ENCODE measurements at places on chromosomes 1 and 21.
A peak's percentile ranks its signal among the peaks of the same experiment; 100 is the strongest.

DNA sequence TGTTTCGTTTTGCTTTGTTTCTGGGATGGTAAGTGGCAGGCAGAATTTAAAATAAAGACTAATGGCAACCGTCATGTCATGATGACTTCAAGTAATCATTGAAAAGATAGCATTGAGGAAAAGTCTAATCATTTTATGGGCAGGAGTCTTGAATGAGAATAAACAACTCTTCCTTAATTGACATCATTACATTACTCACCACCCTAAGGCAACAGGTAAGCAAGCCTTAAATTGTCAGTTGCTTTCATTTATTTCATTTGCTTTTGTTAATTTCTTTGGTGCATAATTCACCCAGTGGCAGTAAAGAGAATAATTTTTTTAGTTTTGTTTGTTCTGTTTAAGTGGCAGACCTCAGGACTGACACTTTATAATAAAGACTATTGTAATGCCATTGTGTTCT lies 669.0 kb downstream of the RWDD3 start:
- no peaks in the 10 kb centered on the region for H3K27me3 ChIP-seq
- H3K27ac ChIP-seq, result no peak overlapping the region
- no peak for DNase-seq
- H3K4me1 ChIP-seq, result no peaks in the 10 kb centered on the region
- peaks cover 5% of the 10 kb centered on the region for H3K36me3 ChIP-seq

GRCh38 chr1:235102259-235102582 lies 26.4 kb downstream of the TOMM20 start:
- no peaks in the 10 kb centered on the region for H3K36me3 ChIP-seq
- H3K27ac ChIP-seq, result no peak overlapping the region
- no peak overlapping the region for H3K4me3 ChIP-seq
- no peak for DNase-seq

DNA sequence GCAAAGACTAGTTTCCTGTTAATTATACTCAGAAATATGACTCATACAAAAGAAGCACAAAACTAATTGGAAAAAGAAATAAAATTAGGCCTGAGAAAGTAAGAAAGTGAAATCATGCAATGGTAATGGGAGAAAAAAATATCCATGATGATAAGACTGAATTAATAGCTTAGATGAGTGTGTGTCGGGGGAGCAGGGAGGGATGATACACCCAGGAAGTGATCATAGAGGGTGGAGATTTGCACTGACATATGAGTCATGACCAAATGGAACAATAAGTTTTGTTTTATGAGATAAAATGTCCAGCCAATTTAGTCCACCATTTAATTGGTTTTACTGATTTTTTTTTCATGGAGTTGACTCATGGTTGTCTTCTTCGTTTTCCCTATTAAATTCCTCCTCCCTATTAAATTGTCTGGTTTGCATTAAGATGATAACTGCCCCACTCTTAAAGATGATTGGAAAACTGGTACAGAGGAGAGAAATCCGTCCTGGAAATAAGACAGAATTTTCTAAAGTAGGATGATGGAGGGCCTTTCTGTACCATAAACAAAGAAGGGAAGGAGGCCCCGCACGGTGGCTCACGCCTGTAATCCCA lies 111.7 kb upstream of the KCNJ6 start:
- no peaks in the 10 kb centered on the region for H3K36me3 ChIP-seq
- H3K4me3 ChIP-seq, result no peak overlapping the region
- H3K4me1 ChIP-seq, result no peaks in the 10 kb centered on the region
- H3K27ac ChIP-seq, result no peak overlapping the region
- no peaks in the 10 kb centered on the region for H3K27me3 ChIP-seq
- DNase-seq, result no peak

DNA sequence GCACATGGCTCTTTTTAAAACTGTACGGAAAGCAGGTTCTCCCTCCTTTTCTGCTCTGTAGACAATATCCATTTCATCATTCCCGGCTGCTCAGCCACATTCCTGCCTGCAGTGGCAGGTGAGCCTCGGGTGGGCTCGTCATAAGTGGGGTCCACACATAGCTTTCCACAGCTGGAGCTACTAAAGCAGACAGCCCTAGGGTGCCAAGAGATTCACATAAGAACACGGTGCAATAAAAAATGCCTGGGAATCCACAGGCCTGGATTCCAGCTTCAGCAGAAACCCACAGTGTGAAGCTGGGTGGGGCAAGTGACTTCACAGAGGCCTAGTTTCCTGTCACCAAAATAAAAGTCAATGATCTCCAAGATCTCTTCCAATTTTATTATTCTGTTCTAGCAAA lies 96.4 kb downstream of the MIS18A start:
- no peak for DNase-seq
- no peaks in the 10 kb centered on the region for H3K36me3 ChIP-seq
- H3K4me3 ChIP-seq, result no peak overlapping the region

DNA sequence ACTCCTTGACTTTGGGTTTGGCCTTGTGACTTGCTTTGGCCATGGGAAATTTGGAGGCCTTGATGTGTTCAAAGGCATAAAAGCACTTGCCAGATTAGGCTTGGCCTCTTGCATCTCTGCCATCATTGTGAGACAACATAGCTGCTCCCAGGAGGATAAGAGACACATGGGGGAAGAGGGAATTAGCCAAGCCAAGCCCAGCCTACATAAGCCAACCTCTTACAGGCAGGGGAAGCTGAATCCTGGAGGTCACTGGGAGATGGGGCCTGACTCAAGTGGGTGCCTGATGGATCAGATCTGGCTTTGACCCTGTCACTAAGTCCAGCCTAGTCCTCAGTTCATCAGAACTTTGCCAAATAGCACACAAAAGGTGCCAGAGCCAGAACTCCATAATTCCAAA lies 37.6 kb upstream of the HMGB4 start:
- no peak overlapping the region for H3K27ac ChIP-seq
- H3K4me1 ChIP-seq, result no peaks in the 10 kb centered on the region
- no peaks in the 10 kb centered on the region for H3K36me3 ChIP-seq
- H3K27me3 ChIP-seq, result no peaks in the 10 kb centered on the region
- DNase-seq, result no peak
- no peak overlapping the region for H3K4me3 ChIP-seq

DNA sequence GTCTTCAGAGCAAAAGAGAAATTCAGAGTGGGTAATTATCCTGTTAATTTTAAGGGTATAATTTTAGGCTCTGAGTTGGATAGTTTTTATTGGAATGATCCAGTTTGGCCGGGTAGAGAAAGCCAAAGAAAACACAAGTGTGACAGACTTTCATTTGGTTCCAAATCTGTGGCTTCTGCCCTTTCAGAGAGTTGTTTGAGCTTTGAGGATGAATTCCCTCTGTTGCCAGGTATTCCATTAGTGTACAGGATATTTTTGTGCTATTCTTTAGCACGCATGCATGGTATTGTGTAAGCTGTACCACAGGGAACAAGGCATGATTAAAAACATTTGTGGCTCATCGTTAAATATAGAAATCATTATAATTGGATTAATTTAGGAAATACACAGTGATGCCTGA lies 384.4 kb downstream of the ADGRL2 start:
- no peak for DNase-seq
- H3K4me1 ChIP-seq, result no peaks in the 10 kb centered on the region
- H3K4me3 ChIP-seq, result no peak overlapping the region
- no peaks in the 10 kb centered on the region for H3K27me3 ChIP-seq

- H3K4me3 ChIP-seq, result no peak overlapping the region
- no peak overlapping the region for H3K27ac ChIP-seq
- H3K36me3 ChIP-seq, result no peaks in the 10 kb centered on the region
- no peaks in the 10 kb centered on the region for H3K27me3 ChIP-seq
- no peaks in the 10 kb centered on the region for H3K4me1 ChIP-seq
Measured at GRCh38 chr21:36473203-36473602, 6.7 kb downstream of the CLDN14 start.

GRCh38 chr1:169890761-169891538 lies 2.7 kb downstream of the SCYL3 start:
- no peak for DNase-seq
- H3K27ac ChIP-seq, result peak overlapping the region; percentile 98
- no peaks in the 10 kb centered on the region for H3K36me3 ChIP-seq
- no peaks in the 10 kb centered on the region for H3K27me3 ChIP-seq
- H3K4me1 ChIP-seq, result no peaks in the 10 kb centered on the region
- H3K4me3 ChIP-seq, result peak overlapping the region; percentile 11

DNA sequence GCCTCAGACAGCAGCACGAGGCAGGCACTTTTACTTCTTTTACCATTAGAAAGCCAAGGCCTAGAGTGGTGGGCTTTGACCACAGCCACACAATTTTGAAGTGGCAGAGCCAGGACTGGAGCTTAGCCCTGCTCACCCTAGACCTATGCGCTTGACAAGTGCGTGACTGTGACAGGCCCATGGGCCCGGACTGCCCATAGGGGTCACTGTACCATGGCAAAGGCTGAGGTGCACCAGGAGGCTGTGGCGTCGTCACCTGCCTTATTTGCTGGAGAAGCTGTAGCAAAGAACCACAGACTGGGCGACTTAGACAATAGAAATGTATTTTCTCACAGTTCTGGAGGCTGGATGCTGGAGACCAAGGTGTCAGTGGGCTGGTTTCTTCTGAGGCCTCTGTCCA lies 2.6 kb upstream of the TMEM82 start:
- no peaks in the 10 kb centered on the region for H3K27me3 ChIP-seq
- no peak for DNase-seq
- H3K4me1 ChIP-seq, result no peaks in the 10 kb centered on the region
- no peak overlapping the region for H3K27ac ChIP-seq

DNA sequence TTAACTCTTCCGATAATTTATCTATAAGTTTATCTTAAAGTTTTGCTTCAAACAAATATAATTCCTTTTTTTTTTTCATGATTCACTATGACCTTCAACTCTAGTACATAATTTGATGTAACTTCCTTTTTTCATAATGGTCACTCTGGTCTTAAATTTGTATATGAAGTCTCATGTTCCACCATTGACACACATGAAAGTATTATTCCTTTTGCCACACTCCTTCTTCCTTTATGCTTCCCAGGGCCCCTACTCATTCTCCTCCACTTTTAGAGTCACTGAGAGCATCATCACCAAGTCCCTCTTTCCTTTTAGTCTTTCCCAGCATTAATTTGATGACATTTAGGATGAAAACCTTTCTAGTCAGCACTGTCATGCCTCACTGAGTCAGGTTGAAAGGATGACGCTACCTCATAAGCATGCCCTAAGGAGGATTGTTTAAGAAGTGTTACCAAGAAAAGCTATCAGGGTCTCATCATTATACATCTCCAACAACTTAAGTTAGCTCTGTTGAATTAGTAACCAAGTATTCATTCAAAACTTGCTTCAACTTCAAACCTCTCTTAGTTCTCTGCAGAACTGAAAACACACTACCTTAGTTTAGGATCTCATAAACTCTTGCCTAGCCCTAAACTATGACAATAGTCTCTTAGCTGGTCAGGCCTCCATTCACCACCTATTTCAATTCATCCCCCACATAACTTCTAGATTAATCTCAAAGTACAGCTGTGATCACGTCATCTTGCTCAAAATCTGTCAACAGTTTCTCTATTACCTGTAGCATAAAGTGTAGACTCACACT lies 14.5 kb downstream of the AUNIP start:
- no peaks in the 10 kb centered on the region for H3K4me1 ChIP-seq
- H3K27ac ChIP-seq, result no peak overlapping the region
- H3K27me3 ChIP-seq, result no peaks in the 10 kb centered on the region
- H3K4me3 ChIP-seq, result no peak overlapping the region

DNA sequence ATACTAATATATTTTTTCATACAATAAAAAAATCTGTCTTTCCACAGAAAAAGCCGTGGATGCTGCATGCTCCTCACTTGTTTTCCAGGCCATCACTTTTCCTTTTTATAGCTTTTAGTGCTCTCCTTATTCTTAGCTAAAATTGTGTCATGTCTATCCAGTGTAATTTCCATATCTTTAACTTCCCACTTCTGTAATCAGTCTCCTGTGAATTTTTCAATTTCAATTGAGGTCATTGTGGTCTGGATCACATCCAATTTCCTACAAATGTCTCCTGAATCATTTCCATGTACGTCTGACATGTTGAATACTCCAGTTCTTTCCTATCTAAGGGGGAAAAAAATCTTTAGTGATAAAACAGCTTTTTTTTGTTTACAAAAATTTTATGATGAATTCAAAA lies 838.2 kb upstream of the B3GALT2 start:
- no peak overlapping the region for H3K27ac ChIP-seq
- H3K4me1 ChIP-seq, result no peaks in the 10 kb centered on the region
- no peaks in the 10 kb centered on the region for H3K27me3 ChIP-seq
- no peak for DNase-seq
- H3K4me3 ChIP-seq, result no peak overlapping the region

DNA sequence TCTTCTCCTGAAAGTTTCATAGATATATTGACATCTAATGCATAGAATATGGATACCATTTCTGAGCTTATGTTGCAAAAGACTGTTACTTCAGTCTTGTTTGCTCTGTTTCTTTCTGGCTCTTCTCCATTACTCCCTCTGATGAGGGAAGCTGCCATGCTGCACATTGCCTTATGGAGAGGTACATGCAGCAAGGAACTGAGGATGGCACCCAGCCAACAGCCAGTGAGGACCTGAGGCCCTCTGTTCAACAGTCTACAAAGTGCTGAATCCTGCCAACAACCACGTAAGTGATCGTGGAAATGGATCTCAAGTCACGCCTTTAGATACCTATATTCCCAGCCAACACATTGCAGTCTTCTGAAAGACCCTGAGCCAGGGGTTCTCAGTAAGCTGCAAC lies 66.6 kb upstream of the ADAMTS5 start:
- H3K27me3 ChIP-seq, result no peaks in the 10 kb centered on the region
- no peak overlapping the region for H3K27ac ChIP-seq
- no peak overlapping the region for H3K4me3 ChIP-seq
- H3K36me3 ChIP-seq, result no peaks in the 10 kb centered on the region
- DNase-seq, result no peak
- H3K4me1 ChIP-seq, result no peaks in the 10 kb centered on the region

DNA sequence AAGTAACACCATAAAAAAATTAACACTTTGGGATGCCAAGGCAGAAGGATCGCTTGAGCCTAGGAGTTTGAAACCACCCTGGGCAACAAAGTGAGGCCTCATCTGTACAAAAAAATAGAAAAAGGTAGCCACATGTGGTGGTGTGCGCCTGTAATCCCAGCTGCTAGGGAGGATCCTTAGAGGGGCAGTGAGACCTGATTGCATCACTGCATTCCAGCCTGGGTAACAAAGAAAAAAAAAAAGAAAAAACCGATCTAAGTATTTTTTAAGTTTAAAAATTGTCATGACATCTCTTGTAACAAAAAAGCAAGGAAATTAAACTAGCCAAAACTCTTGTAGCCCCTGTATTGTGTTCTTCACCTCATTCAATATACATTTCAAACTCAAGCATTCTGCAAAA lies 39.5 kb downstream of the ZZZ3 start:
- no peaks in the 10 kb centered on the region for H3K4me1 ChIP-seq
- no peaks in the 10 kb centered on the region for H3K36me3 ChIP-seq
- H3K27me3 ChIP-seq, result no peaks in the 10 kb centered on the region
- H3K27ac ChIP-seq, result no peak overlapping the region

All from breast epithelium (tissue), 4 donors.